Lower lobe of right lung (tissue), 2 donors: ENCODE measurements at places on chromosomes 11 and 22. TPM values are rescaled to one million over a fixed set of nuclear protein-coding genes. Genes with fewer than 3 reads are reported as not detected.
A peak's percentile ranks its signal among the peaks of the same experiment; 100 is the strongest.

DNA sequence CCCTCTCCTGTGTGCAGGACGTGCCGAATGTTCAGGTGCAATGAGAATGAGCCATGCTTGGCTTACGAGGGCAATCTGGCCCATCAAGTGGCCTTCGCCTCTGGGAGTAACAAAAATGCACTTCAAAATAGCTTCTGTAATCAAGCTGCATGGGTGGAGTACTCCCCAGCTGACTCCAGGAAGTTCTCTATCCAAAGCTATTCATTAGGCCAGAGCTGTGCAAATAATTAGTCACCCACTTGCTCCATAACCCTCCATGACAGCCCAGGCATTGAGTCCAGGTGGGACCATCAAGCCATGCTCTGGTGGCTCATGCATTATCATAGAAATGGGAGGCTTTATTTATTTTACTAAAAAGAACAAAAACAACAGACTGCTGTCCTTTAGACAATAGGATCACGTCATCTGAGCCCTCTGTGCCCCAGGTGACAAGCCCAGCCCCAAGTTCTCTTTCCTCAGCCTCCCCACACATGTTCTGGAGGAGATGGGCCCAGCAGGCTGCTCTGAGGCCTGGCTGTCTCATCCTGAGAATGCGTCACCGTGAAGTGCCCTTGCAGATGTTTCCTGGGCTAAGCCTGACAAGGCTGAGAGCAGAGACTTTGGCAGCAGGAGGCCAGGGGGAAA is 244.7 kb downstream of the ETS1 start:
- peak; percentile 72 for DNase-seq

GRCh38 chr22:26444777-26445176 is 15.7 kb downstream of the ASPHD2 start:
- no peak for DNase-seq

- DNase-seq: no peak
Observed at GRCh38 chr11:118245936-118246562, 6.1 kb downstream of the MPZL3 start.

- no peak for DNase-seq
Observed at GRCh38 chr11:22441831-22442230, 103.7 kb downstream of the SLC17A6 start.

DNA sequence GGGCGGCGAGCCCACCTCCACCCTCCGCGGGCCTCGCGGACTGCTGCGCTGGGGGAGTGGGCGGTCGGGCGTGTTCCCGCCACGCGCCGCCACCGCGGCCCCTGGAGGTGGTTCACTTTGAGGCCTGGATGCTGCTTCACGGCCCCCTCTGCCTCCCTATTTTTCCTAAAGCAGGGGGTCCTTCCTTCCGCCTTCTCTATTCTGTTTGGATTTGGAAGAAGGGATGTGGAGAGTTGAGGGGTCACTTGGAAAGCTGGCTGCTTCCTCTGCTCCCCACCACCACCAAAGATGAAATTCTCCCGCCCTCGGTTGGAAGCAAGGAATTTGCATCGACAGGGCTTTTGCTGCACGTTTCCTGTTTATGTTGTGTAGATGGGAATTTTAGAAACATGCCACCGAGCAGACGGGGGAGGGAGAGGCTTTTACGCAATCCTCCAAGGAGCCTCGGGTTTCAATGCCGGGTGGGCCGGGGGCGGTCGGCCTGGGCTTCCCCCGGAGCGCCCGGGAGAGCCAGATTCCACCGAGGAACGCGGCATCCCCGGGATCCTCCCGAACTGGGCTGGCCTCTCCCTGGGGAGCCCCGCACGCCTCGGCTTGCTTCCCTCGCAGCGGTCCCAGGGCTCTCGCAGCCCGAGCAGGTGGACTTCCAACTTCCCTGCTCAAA is 403 bp upstream of the SBF2 start:
- peak; percentile 55 for DNase-seq

The MS4A3 gene
- total RNA-seq: not detected

The PLAAT4 gene
- total RNA-seq: 150 TPM
